ENCODE measurements at places on chromosomes 16 and 17.

- DNase-seq, result no peak
These were observed 18.9 kb downstream of the KPNA2 start for GRCh38 chr17:68054296-68054900.

DNA sequence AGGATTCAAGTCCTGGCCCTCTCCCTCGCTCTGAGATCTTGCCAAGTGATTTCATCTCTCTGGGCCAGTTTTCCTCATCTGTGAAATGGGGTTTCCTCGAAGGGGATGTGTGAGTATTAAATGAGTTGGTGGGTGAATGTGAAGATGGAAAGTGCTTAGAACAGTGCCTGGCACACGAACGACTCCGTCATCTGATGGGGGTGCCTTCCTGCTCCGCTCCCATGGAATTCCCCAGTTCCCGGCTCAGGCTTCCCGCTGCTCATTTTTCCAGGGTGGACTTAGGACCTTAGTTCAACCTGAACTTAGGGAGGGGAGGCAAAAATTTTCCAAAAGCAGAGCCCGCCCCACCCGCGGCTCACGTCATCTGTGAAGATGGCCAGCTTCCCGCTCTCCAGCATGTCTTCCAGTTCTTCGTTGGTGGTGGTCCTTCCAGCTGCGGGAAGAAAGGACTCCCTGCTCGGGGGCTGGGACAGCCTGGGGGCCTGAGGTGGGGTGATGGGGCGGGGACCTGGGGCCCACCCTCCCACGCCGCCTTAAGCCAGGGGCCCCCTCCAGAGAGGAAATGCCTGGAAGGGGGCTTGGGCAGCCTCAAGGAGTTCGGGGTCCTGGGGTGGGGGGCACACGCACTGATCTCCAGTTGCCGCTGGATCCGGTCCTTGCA is 11.4 kb downstream of the HSD3B7 start:
- no peak for DNase-seq

GRCh38 chr17:11170881-11171280 is 70.1 kb upstream of the SHISA6 start:
- no peak for DNase-seq

DNA sequence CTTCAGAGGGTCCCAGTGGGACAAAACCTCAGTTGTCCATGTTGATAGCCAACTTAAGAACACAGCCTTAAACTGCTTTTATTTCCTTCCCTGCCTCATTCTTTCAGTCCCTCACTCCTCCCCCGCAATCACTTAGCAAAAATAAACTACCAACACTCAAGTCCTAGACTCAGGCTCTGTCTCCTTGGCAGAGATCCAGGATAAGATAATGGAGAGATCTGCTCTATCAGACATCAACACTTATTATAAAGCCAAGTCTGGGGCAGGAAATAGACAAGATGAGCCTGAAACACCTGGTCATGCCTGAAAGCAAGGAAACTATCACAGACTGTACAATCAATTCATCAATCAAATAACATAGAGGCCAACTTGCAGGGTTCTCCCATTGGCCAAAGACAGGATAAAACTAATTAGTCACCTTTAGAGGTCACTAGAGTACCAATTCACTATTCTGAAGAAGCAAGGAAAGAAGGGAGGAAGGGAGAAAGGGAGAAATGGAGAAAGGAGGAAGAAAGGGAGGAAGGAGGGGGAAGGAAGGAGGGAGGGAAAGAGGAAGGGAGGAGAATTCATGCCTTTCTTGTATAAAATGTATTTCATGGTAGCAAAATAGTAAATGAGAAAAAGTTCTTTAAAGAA is 15.7 kb downstream of the HYDIN start:
- DNase-seq, result no peak

DNA sequence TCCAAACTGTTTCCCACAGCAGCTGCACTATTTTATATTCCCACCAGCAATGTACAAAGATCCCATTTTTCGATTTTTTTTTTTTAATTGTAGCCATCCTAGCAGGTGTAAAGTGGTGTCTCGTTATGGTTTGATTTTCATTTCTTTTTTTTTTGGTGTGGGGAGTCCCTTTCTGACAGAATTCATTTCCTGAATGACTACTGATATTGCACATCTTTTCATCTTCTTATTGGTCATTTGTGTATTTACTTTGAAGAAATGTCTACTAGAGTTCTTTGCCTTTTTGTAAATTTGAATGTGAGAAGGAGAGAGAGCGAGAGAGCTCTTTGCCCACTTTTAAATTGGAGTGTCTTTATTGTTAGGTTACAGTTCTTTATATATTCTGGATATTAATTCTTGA is 14.0 kb downstream of the CYB5B start:
- DNase-seq, result no peak

DNA sequence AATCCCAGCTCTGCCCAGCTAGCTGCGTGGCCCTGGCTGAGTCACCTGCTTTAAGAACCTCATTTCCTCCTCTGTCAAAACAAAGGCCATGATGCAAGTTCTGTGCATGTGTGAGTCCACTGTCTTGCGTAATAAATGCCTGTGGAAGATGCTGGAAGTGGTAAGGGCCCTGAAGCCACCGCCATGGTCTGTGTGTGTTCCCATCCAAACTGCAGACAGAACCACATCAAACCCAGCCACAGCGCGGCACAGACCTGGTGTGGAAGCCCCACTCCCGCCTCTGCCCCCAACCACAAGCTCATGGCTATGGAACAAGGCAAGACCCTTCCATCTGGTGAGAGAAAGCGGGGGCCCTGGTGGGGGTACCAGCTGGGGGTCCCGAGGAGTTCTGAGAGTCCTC is 26.0 kb downstream of the NECAB2 start:
- no peak for DNase-seq

GRCh38 chr17:3935140-3935542 is 18.9 kb upstream of the P2RX1 start:
- DNase-seq, result no peak

DNA sequence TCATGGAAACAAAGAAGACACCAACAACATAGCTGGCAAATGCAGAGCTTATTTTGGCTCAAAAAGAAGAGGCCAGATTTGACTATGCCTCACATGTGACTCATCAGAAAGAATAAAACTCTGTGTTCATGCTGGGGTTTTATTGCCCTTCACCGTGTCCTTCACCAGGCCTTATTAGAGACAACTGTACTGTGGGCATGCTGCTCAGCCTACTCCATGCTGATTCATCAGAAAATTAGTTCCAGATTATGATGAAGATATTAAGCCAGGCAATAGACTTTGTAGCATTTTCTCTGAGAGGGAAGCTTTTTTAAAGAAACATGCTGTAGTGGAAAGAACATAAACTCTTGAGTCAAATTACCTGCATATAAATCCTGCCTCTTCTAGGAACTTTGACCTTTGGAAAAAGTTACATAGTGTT is 89.8 kb downstream of the CYB561 start:
- DNase-seq, result no peak

DNA sequence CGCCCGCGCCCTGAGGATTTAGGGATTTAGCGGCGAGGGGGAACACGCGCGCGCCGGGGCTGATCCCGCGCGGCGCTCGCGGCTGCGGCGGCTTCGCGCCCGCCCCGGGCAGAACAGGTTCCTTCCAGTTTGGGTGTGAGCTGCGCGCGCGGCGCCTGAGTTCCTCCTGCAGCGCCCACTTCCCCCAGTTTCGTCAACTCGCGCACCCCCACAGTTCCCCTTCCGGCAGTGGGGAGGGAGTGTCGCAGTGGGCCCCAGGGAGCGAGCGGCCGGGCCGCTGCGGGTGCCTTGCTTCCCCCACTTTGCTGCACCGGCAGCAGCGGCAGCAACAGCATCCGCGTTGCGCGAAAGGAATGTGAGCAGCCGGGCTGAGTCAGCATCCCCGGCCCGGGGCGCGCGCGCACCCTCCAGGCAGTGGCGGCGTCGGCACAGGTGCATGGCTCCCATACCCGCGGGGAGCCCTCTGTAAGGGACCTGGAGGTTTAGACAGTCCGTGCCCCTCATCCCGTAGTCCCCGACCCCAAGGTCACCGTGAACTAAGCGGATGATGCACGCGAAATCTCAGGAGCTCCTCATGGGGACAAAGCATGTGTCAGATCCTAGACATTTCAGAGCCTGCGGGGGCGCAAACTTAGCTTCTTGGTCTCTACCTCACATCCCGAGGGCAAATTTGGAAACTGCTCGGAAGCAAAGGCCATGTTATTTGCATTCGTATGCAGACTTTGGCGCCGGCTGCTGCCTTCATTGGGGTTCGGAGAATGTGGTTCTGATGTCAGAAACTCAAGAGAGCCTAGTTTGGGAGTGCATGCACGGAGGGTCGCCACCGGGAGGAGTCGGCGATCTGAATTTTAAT is 767 bp downstream of the ARSG start:
- peak; percentile 90 for DNase-seq

- DNase-seq, result no peak
These were observed 2.1 kb downstream of the CASKIN1 start for GRCh38 chr16:2194166-2194834.

DNA sequence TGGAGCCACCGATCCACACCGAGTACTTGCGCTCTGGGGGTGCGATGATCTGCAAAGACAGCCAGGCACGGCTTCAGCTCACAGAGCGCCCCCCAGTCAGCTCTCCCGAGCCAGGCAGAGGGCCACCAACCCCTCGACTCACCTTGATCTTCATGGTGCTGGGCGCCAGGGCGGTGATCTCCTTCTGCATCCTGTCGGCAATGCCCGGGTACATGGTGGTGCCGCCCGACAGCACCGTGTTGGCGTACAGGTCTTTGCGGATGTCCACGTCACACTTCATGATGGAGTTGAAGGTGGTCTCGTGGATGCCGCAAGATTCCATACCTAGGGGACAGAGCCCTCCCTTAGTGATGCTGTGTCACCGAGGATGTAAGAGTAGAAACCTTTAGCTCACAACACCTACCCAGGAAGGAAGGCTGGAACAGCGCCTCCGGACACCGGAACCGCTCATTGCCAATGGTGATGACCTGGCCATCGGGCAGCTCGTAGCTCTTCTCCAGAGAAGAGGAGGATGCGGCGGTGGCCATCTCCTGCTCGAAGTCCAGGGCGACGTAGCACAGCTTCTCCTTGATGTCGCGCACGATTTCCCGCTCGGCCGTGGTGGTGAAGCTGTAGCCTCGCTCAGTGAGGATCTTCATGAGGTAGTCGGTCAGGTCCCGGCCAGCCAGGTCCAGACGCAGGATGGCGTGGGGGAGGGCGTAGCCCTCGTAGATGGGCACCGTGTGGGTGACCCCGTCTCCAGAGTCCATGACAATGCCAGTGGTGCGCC is 1.6 kb downstream of the ACTG1 start:
- no peak for DNase-seq

GRCh38 chr16:11350519-11350918 is 5.3 kb downstream of the RMI2 start:
- no peak for DNase-seq

GRCh38 chr17:4444782-4445473 is 11.2 kb downstream of the SPNS3 start:
- DNase-seq, result no peak

- no peak for DNase-seq
These were observed 7.5 kb downstream of the SNTB2 start for GRCh38 chr16:69194488-69194887.

GRCh38 chr17:68835071-68835470 is 120.1 kb downstream of the ABCA8 start:
- no peak for DNase-seq

DNA sequence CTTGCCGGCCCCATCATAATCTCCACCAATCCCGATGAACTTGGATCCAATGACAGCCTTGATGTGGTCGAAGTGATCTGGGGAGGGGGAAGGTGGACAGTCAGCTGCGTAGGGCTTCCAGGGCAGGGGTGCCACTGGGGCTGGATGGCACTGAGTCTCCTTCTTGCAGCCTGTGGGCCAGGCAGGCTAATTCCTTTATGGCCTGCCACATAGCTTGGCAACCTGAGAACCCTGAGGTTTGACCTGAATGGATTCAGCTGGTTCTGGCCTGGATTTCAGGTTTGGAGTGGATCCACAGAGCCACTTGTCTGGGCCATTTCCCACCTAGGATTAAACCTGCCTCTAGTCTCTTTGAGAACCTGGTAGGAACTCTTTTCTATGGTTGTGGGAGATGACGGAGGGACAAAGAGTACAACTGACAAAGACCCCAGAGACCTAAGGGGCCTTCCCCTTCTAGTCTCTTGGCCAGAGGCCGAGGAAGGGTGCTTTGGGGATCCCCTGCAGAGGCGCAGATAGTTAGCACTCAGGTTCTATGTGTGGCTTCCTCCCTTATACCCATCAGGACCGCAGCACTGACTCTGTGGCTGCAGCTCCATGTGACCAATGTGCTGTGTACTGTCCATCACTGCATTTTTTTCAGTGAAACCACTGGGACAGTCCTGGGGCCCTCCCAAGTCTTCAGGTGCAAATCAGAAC is 9.2 kb upstream of the DPEP3 start:
- no peak for DNase-seq

GRCh38 chr17:633133-633532 is 81.5 kb downstream of the VPS53 start:
- DNase-seq, result no peak

DNA sequence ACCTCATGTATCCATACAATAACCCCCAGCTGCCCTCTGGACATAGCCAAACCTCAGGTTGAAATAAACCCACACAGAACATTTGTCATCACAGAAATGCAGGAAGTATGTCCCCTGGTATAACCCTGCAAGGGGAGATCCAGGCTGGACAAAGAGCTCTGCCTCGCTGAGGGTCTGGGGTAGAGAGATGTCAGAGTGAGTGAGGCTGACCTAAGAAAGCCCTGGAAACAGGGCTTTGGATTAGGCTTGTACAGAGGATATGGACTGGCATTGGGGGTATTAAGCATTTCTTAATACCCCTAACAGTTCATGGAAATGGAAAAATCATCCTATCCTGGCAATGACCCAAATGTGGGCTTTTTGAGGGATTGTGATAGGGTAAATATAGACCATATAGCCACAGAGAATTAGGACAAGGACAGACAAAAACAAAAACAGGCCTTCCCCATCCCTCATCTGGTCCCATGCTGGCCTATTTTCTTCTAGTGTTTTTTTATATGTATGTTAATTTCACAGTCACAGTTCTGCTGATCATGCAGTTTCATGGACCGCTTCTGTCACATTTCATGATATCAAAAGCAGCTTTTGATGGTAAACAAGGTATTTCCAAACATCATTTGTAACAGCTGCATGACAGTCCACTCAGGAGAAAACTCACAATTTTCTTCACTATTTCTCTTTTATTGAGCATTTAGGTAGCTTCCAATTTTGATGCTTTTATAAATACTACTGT is 26.1 kb downstream of the PLXDC1 start:
- no peak for DNase-seq

DNA sequence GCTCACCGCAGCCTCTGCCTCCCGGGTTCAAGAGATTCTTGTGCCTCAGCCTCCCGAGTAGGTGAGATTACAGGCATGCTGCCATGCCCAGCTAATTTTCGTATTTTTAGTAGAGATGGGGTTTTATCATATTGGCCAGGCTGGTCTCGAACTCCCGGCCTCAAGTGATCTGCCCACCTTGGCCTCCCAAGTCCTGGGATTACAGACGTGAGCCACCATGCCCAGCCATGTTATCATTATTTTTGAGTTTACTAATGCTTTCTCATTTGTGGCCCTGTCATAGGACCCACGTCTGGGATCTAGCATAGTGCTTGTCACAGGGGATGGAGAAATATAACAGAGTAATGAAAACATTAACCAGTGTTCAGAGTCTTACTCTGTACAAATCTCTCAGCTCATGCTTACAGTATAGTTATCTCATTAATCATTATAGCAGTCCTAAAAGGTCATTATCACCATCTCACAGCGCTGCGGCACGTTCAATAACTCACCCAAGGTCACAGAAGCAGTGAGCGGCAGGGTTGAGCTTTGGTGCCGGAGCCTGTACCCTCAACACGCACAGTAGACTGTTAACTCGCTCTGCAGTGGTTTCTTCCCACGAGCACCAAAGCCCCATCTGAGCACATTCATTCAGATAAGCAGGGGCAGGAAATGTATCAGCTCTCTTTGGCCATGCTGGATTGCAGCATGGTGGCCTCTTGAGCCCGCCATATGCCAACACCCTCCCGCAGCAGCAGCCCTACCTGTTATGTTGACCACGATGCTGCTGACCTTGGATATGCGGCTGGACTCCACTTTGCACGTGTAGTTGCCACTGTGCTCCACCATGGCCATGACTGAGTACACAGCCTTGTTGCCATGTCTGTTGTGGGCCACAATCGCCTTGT is 21.4 kb downstream of the PECAM1 start:
- no peak for DNase-seq
